ENCODE measurements at places on chromosomes 5 and 9. TPM values are rescaled to one million over a fixed set of nuclear protein-coding genes. Genes with fewer than 3 reads are reported as not detected.

GRCh38 chr5:126053630-126054029, 369.6 kb upstream of the GRAMD2B start:
- no peak for DNase-seq

- DNase-seq, result no peak
Observed at GRCh38 chr5:96348536-96348935, 84.5 kb downstream of the PCSK1 start.

- DNase-seq, result no peak
Observed at GRCh38 chr9:131181091-131181681, 55.8 kb downstream of the NUP214 start.

GRCh38 chr9:126700903-126701812, 87.4 kb downstream of the LMX1B start:
- DNase-seq, result no peak

GRCh38 chr9:71637926-71638325, 130.4 kb downstream of the CEMIP2 start:
- DNase-seq, result no peak

DNA sequence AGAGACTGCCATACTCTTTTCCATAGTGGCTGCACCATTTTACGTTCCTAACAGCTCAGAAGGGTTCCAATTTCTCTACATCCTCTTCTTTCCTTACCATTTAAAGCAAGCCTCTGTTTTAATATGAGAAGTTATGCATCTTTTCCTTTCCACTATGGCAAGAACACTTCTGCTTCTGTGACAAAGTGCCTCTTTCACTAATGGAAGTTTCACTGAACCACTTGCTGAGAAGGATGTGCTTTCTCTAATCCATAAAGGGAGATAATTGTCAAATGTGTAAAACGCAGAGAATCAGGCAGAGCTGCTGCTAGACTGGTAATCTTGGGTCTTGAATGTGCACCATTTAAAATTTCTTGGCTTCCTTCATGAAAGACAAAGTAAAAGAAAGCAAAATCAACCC, 131.6 kb downstream of the PJA2 start:
- no peak for DNase-seq

DNA sequence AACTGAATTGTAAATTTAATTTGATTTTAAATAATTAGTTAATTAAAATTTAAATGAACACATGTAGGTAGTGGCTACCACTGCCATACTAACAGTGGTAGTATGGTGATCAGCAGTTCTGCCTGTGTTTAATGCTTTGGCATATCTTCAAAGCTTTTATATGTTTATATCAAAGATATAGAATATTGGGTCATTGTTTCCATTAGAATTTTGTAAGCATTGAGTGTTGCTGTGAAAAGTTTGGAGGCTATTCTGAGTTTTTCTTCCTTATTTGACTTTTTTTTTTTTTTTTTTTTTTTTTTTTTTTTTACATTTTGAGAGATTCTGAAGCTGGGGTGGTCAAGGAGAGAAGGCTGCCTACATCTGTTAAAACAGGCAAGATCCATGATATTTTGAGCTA, 134.2 kb downstream of the SPATA31D1 start:
- DNase-seq, result no peak

GRCh38 chr9:128389395-128390149, 18.4 kb downstream of the URM1 start:
- DNase-seq, result no peak

GRCh38 chr9:36123515-36123914, 13.0 kb upstream of the GLIPR2 start:
- no peak for DNase-seq

- DNase-seq, result no peak
Observed at GRCh38 chr5:53166183-53166495, 56.6 kb upstream of the MOCS2 start.

GRCh38 chr9:109270441-109270840, 50.4 kb downstream of the EPB41L4B start:
- no peak for DNase-seq

DNA sequence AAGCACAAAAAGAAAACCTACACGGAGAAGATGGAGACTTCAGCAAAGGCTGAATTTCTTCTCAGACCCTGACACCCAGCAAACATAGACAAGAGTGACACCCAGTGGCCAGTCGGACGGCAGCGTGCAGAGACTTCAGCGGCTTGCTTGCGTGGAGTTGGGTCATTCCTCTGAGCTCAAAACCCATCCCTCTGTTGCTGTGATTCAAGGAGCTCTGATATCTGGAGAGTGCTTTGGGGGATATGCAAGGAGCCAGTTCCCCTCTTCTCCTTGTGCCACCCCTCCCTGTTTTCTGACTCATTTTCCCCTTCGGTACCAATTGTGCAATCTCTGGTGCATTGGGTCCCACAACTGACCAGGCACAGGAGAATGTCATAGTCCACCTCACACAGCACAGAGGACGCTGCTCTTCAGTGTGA, 27.5 kb downstream of the SH3TC2 start:
- DNase-seq, result peak; percentile 60

GRCh38 chr5:52771343-52772039, 16.2 kb upstream of the ITGA1 start:
- no peak for DNase-seq

DNA sequence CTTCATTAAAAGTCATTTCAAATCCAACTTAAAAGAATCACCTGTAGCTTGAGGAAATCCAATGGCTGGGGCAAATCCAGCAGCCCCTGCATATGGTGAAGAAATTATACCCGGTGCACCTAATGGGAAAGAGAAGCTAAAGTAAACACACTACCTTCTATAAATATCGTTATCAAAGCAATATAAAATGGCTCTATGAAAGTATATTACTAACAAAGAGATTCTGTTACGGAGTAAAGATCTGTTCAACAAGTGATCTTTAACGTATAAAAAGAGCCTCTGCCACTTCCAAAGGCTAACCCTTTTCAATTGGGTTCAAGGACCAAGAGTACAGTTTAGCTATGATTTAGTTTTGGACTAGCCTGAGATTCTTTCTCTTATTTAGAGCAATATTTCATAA, 59.7 kb upstream of the SUSD1 start:
- DNase-seq, result no peak

DNA sequence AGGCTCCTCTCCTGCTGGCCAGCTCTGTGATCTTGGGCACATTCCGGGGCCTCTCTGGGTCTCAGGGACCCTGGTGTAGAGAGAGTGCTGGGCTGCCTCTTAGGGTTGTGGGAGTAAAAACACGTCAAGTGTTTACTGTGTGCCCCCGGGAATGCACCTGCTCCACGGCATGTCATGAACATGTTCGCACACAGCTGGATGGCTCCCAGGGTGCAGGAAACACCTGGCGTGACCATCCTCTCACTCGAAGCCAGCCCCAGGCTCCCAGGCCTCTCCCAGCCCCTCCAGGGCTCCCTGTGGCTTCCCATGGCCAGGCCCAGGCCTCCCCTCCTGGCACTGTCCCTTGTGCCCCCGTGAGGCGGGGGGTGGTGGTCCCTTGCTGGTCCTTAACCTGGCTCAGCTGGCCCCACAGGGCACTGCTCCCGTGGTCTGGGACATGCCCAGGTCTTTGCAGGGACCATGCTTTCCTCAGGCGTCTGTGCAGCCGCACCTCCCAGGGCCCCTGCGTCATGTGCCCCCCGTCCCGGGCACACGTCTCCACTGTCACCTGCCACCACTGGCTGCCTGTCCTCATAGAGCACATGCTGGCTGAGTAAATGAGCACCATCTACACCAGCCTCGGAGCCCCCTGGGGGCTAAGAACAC, 44.9 kb downstream of the SLC6A3 start:
- no peak for DNase-seq

DNA sequence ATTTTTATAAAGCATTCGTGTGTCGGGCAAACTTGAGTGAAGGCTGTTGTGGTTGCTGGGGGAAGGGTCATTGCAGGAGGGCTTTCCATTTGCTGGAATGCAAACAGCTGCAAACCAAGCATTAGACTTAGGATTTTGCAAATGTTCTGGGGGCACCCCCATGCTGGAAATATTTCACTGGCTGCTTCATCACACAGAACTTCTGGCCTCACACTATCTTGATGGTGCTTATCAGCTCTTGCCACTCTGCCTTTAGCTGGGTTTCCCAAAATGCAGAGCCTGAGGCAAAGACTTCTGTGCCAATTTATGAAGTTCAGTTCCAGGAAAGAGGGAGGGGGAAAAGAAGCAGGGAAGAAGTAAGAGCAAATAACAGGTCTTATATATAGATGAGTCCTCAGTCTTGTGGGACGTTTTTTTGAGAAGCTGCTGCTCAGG, 8.6 kb upstream of the COL15A1 start:
- no peak for DNase-seq

- no peak for DNase-seq
Observed at GRCh38 chr9:20562051-20562450, 60.2 kb downstream of the MLLT3 start.

DNA sequence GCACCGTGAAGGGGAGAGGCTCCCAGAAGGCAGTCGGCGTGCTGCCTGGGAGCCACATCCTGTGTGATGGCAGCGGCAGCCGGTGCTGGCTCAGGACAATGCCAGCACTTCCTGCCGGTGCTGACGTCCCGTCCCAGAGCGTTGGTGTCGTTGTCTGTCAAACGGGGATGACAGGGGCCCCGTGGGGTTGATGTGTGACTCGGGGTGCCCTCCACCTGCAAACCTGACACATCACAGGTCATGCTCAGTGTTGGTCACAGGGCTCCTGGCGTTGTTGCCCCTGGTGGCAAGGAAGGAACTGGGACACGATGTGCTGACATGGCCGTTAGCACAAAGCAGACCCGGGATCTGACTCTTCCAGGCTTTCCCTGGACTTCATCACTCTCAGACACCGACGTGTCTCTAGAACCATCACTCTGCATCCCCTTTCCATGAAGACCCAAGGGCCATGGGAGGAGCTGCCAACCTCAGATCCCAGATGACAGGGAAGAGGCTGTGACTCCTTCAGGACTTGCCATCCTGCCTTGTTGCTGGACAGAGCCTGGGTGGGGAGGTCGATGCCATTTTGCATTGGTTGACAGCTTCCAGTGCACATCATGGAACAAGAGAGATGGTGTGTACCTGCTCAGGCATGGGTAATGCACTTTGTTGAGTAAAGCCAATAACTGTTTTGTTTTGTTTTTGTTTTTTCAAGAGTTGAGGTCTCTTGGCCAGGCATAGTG, 21.5 kb downstream of the PLPP7 start:
- DNase-seq, result no peak

DNA sequence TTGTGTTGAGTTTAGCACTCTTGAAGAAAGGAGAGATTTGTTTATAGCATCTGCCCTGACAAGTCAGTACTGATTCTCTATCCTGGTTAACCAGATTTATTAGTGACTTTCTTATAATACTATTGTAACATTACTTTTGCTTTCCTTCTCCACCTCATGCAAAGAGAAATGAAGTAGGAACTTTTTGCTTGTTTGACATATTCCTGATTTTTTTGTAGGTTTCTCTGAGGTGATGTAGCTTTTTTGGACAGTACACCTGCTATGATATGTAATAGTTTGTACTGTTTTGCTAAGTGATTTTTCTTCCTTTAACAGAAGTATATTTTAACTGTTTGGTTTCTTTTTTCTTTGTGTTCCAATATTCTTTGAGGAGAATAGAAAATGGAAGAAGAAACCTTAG, 117.7 kb downstream of the ZCCHC7 start:
- DNase-seq, result no peak

GRCh38 chr5:65459995-65460394, 21.7 kb downstream of the ADAMTS6 start:
- no peak for DNase-seq

DNA sequence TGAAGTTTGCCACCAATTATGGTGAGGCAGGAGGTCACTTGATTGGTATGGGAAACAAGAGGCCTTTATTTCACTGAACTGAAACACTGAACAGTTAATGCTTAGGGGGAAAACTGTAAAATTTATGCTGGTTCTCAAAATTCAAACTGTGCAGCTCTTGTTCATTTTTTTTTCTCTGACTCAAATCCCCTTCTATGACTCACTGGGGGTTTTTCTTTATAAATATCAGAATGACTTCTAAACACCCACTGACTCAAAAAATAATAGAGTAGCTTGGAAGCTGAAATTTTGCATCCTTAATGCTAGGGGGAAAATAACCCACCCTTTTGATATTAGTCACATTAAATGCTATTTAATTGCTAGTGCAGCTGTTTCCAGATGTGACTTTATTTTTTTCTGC, 24.1 kb upstream of the OTP start:
- no peak for DNase-seq

GRCh38 chr9:130638284-130639123, 25.9 kb upstream of the PRDM12 start:
- no peak for DNase-seq

DNA sequence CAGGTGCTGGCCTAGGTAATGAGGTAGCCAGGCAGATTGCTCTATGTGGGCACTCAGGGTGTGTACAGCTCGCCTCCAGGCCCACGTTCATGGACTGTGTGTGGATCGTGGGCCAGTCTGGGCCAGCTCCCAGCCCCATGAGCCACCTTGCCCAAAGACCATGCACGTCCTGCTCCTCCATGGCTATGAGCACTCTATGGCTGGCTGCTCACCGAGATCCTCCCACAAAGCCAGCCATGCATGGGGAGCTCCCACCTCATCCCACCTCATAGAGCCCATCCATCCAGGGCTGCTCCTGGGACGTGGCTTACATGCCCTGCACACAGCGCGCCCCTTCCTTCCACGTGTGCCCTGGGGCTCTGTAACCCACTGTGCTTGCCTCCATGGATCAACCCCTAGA, 262.5 kb upstream of the IRX1 start:
- no peak for DNase-seq

- DNase-seq, result no peak
Observed at GRCh38 chr5:81068635-81069034, 108.5 kb downstream of the RASGRF2 start.

GRCh38 chr5:69217548-69218526, 16.8 kb upstream of the CDK7 start:
- DNase-seq, result peak; percentile 99

GRCh38 chr9:137534256-137535119, 15.7 kb downstream of the PNPLA7 start:
- no peak for DNase-seq

The EHMT1 gene
- total RNA-seq, result 44.9 TPM

The SIMC1 gene
- 50.9 TPM for total RNA-seq

The ODF2 gene
- total RNA-seq, result 9.7 TPM

The ROR2 gene
- total RNA-seq, result 31.8 TPM

The TNC gene
- total RNA-seq, result 1.2 TPM

The RASGEF1C gene
- not detected for total RNA-seq

The DIRAS2 gene
- 0.18 TPM for total RNA-seq

The PCDH1 gene
- 3.2 TPM for total RNA-seq

The SOX30 gene
- total RNA-seq, result not detected

The IGFBPL1 gene
- total RNA-seq, result not detected

The LMX1B gene
- total RNA-seq, result not detected

The SEMA4D gene
- 27.2 TPM for total RNA-seq

The FIBCD1 gene
- 0.45 TPM for total RNA-seq
